Progenitor cell of endocrine pancreas (in vitro differentiated cells): ENCODE measurements at places on chromosomes 16 and 17.

DNA sequence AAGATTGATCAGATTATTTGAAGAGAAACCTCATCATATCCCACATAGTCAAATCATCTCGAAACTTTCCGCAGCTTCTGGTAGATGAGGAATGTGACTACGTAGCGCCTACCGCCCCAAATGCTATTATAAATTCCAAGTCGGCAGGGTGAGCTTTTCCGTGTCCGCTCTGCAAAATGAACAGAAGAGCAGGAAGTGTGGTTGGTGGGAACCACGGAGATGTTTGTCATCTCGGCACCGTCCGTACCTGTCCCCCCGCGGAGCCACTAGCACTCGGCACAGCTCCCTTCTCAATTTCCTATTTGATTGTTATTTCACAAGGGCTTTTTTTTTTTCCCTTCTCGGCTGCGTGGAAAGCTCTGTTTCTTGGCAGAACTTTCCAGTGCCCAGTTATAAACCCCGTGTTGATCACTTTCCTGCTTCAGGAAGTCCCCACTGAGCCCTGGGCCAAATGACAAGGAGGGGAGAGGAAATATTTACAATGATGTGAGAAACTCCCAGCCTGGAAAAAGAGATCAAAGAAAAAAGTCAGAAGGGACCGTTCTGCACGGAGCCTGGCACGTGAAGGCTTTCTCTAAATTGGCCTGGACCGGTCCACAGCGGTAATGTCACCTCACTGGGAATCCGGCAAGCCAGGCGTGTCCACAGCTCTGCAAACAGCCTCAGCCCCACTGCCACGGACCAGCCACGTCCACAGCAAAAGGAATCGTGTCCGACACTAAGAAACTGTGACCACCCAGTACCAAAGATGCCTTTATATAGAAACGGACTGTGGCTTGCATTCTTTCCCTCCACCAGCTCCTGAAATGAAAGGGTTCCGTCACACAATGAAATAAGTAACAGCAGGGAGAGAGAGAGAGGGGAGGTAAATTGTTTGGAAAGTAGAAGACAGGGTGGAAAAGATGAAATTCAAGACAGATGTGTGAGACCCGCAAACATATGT lies 65.0 kb downstream of the MRM3 start:
- no peaks in the 10 kb centered on the region for H3K27me3 ChIP-seq
- no peak for DNase-seq
- H3K4me1 ChIP-seq: peaks cover 5% of the 10 kb centered on the region
- H3K36me3 ChIP-seq: peaks cover 3% of the 10 kb centered on the region

DNA sequence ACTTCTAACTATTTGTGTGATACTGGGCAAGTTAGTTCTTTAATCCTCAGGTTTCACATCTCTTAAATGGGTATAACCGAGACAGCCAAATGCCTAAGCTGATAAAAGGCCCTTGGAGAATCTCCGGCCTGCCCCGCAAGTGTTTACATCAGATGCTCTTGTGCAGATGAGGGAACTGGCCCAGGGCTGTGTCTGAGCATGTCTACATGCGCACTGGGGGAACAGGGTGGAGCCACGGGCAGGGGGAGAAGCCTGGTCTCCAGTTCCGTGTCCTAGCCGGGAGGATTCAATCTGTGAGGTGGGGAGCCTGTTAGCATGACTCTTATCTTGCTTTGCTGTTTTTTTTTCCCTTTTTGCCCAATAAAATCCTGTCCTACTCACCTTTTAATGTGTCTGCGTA lies 222.9 kb downstream of the CDH8 start:
- H3K36me3 ChIP-seq: no peaks in the 10 kb centered on the region
- no peak for DNase-seq
- peak overlapping the region; percentile 48 for H3K27ac ChIP-seq
- H3K4me3 ChIP-seq: no peak overlapping the region

GRCh38 chr17:74244548-74244947 lies 29.5 kb upstream of the DNAI2 start:
- H3K27ac ChIP-seq: no peak overlapping the region
- peaks cover 29% of the 10 kb centered on the region for H3K27me3 ChIP-seq
- no peaks in the 10 kb centered on the region for H3K36me3 ChIP-seq
- no peak for DNase-seq
- H3K4me1 ChIP-seq: no peaks in the 10 kb centered on the region

- DNase-seq: no peak
- peaks cover 5% of the 10 kb centered on the region for H3K36me3 ChIP-seq
- peaks cover 16% of the 10 kb centered on the region for H3K4me1 ChIP-seq
Measured at GRCh38 chr17:76196675-76197074, 43.6 kb downstream of the RNF157 start.

GRCh38 chr16:81469710-81470535 lies 25.3 kb downstream of the CMIP start:
- no peaks in the 10 kb centered on the region for H3K27me3 ChIP-seq
- no peak overlapping the region for H3K4me3 ChIP-seq
- DNase-seq: no peak
- H3K36me3 ChIP-seq: peaks cover 3% of the 10 kb centered on the region
- H3K4me1 ChIP-seq: peaks cover 20% of the 10 kb centered on the region

- H3K27ac ChIP-seq: no peak overlapping the region
- H3K27me3 ChIP-seq: no peaks in the 10 kb centered on the region
- H3K4me1 ChIP-seq: peaks cover 3% of the 10 kb centered on the region
- peak; percentile 44 for DNase-seq
- peaks cover 6% of the 10 kb centered on the region for H3K36me3 ChIP-seq
Measured at GRCh38 chr16:22321340-22322001, 24.3 kb downstream of the POLR3E start.

DNA sequence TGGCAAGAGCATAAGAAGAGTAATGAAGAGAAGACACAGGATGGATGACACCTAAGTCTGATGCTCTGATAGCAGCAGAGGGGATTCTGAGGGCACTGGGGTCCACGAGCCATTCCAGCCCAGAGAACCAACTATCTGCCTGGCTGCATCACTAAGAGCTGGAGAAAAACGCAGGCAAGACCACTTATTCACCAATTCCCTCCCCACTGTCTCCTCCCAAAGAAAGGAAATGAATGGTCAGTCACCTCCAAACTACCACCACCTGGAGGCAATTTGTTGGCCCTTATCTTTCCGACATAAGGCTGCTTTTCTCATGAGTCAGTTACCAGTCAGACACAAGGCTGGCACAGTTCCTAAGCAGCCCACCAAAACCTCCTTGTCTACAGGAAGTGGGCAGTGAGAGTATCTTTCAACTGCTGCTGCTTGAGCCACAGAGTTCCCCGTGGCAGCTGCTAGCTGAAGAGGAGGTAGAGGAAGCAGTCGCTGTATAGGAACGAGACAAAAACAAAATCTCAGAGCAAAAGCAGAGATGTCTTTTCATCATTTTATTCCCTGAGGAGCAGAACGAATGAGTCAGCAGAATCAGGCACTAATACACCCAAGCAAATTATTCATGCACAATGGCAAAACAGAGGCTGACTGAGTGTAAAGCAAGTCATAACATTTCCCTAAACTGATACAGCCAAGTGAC lies 111.1 kb downstream of the SMG6 start:
- no peak for DNase-seq
- H3K4me3 ChIP-seq: no peak overlapping the region
- no peak overlapping the region for H3K27ac ChIP-seq
- H3K27me3 ChIP-seq: no peaks in the 10 kb centered on the region
- H3K36me3 ChIP-seq: peaks cover 16% of the 10 kb centered on the region

DNA sequence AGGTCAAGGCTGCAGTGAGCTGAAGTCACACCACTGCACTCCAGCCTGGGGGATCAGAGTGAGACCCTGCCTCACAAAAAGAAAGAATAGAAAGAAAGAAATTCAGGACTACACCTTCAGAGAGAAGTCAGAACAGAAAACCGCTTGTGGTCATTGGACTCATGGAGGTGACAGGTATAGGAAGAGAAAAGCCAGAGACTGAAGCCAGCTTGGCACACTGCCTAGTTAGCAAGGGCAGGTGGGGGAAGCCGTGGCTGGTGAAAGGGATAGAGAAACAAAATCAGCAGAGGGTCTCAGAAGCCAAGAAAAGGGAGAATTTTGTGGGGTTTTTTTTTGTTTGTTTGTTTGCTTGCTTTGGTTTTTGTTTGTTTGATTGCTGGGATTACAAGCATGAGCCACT lies 32.9 kb upstream of the SKAP1 start:
- DNase-seq: no peak
- no peaks in the 10 kb centered on the region for H3K4me1 ChIP-seq
- no peaks in the 10 kb centered on the region for H3K36me3 ChIP-seq
- H3K4me3 ChIP-seq: no peak overlapping the region
- H3K27ac ChIP-seq: no peak overlapping the region
- H3K27me3 ChIP-seq: peaks cover 36% of the 10 kb centered on the region

DNA sequence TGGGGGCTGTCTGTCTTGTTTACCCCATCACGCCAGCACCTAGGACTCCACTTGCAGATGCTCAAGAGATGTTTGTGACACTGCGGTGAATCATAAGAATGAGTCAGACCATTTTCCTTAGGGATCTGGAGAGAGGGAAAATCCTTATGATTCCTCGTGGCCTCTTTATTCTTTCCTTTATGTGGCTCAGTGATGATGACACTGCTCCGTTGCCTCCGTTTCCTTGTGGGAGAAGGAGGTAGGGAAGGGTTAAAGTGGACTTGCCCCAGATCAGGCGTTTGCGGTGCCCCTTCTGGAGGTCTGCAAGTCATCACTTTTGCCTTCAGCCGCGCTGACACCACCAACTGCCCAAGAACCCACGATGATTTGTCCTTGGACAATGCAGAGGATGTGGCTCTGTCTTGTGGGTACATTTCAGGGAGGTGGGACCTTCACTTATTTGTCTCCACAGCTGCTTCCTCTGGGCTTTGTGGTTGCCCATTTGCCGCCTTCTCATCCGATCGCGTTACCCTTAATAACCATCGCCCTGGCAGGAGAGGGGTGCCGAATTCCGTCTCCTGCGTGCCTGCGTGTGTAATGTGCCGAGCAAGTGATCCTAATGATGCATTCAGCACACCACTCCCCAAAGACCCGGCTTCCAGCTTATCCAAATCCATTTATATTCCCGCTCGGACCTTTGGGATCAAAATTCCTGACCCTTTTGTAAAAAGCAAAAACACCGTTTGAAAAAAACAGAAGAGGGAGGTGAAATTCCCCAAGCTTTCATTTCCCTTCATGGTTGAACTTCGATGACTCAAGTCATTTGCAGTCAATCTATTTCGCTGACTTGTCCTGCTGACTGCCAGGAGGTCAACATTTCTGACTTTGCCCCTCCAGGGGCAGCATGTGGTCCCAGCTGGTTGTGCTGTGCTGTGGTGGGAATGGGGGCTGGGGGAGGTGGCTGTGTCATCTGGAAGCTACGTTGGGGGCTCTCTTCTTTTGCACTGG lies 87.2 kb upstream of the IRX3 start:
- H3K4me3 ChIP-seq: no peak overlapping the region
- no peak for DNase-seq
- peaks cover 17% of the 10 kb centered on the region for H3K4me1 ChIP-seq

GRCh38 chr17:48728232-48729231 lies at the start of gene HOXB13:
HOXB13 (minus strand) TSS chr17:48728750; CDS start chr17:48728593, 157 bp downstream.
- H3K27ac ChIP-seq: no peak within 1 kb of the TSS
- DNase-seq: no peak
- peak within 1 kb of the TSS; percentile 55 for H3K4me3 ChIP-seq
- H3K36me3 ChIP-seq: no peaks in the 10 kb centered on the region

DNA sequence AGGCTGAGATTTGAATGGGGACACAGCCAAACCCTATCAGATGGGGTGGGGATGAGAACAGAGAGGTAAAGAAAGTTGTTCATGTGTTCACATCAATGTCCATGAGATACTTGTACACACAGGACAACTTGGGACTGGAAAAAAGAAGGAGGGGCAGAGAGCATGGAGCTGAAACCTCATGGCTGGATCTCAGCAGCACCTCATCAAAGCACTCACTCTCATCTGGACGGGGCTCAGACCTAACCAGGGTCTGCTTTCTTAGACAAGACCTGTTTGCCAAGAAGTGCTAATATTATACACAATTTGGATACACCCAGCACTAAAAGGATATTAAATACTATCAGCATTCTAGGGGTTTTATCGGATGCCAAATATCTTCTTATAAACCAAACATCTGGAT lies 399.8 kb downstream of the SLC39A11 start:
- H3K4me1 ChIP-seq: peaks cover 5% of the 10 kb centered on the region
- peaks cover 3% of the 10 kb centered on the region for H3K27me3 ChIP-seq
- no peaks in the 10 kb centered on the region for H3K36me3 ChIP-seq
- DNase-seq: no peak
- no peak overlapping the region for H3K4me3 ChIP-seq

GRCh38 chr17:6496640-6497441 lies 52.6 kb downstream of the PIMREG start:
- no peaks in the 10 kb centered on the region for H3K36me3 ChIP-seq
- H3K27me3 ChIP-seq: peaks cover 38% of the 10 kb centered on the region
- H3K27ac ChIP-seq: no peak overlapping the region
- no peak overlapping the region for H3K4me3 ChIP-seq
- no peak for DNase-seq

DNA sequence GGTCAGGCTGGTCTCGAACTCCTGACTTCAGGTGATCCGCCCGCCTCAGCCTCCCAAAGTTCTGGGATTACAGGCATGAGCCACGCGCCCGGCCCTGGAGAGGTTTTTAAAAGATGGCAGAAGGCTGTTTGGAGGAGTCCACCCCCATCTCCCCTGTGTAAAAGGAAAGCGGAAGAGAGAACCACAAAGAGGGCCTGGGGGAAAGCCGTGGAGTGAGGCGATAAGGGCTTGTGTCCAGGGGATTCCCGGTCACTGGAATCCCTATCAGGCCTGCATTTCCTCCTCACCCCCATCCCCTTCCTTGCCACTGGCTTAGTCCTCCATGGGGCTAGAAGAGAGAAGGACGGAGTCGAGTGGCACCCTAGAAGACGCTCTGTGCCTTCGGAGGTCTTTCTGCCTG lies at the start of gene GP1BA:
TSS of gene GP1BA (plus strand) at position 315 of the 400 bp plus-strand sequence. CDS start 328 bp downstream, outside the sequence.
- H3K4me1 ChIP-seq: no peaks in the 10 kb centered on the region
- H3K27me3 ChIP-seq: no peaks in the 10 kb centered on the region
- no peak within 1 kb of the TSS for H3K4me3 ChIP-seq
- H3K27ac ChIP-seq: no peak within 1 kb of the TSS
- no peaks in the 10 kb centered on the region for H3K36me3 ChIP-seq

- peaks cover 3% of the 10 kb centered on the region for H3K27me3 ChIP-seq
- H3K36me3 ChIP-seq: peaks cover 1% of the 10 kb centered on the region
- H3K27ac ChIP-seq: peak within 1 kb of the TSS; percentile 96
- H3K4me1 ChIP-seq: peaks cover 9% of the 10 kb centered on the region
- H3K4me3 ChIP-seq: peak within 1 kb of the TSS; percentile 92
Measured at GRCh38 chr17:17476865-17477467, at the start of gene MED9. MED9 (plus strand) TSS chr17:17477000; CDS start chr17:17477042, 42 bp downstream.

- peaks cover 2% of the 10 kb centered on the region for H3K4me1 ChIP-seq
- peaks cover 29% of the 10 kb centered on the region for H3K27me3 ChIP-seq
Measured at GRCh38 chr16:66874079-66874775, 6.1 kb upstream of the PDP2 start.

GRCh38 chr17:300881-301280 lies 51.7 kb downstream of the RPH3AL start:
- DNase-seq: no peak
- H3K27me3 ChIP-seq: no peaks in the 10 kb centered on the region

- H3K27ac ChIP-seq: no peak overlapping the region
- no peak for DNase-seq
- no peak overlapping the region for H3K4me3 ChIP-seq
- no peaks in the 10 kb centered on the region for H3K27me3 ChIP-seq
- no peaks in the 10 kb centered on the region for H3K36me3 ChIP-seq
Measured at GRCh38 chr17:76107509-76107908, 3.9 kb upstream of the EXOC7 start.
